ENCODE measurements at places on chromosomes 13 and 19. TPM values are rescaled to one million over a fixed set of nuclear protein-coding genes. Genes with fewer than 3 reads are reported as not detected.

DNA sequence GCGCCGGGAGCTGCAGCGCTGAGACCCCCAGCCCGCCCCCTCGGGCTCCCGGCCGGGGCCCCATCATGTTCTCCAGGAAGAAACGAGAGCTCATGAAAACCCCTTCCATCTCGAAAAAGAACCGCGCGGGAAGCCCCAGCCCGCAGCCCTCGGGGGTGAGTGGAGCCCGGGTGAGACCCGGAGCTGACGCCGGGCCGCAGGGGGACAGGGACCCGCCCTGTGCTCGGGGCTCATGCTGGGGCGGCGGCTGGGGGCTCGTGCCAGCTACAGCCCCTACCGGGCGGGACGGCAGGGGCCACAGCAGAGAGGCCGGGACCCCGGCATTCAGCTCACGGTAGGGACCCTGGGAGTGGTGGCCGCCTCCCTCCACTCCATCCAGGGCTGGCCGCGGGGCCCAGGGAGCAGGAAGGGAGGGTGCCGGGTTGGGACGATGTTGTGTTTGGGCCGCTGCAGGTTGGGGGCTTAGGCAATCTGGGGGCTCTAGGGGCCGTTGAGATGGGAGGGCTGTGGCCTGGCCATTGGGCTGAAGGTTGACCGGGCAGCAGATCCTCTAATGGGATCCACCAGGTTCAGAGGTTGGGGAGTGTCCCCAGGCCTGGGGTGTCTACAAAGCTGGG lies 482 bp downstream of the ARHGAP45 start:
- peak overlapping the region; percentile 58 for H3K4me3 ChIP-seq
- H3K4me1 ChIP-seq, result peaks cover 10% of the 10 kb centered on the region
- DNase-seq, result no peak
- no peaks in the 10 kb centered on the region for H3K27me3 ChIP-seq

Gene LGALS4
- total RNA-seq, result 321 TPM

Gene TMEM221
- 0.59 TPM for total RNA-seq

GRCh38 chr13:76466043-76466442 lies 420.2 kb downstream of the KCTD12 start:
- no peaks in the 10 kb centered on the region for H3K27me3 ChIP-seq
- H3K4me1 ChIP-seq, result no peaks in the 10 kb centered on the region
- H3K27ac ChIP-seq, result no peak overlapping the region
- no peak overlapping the region for H3K4me3 ChIP-seq

DNA sequence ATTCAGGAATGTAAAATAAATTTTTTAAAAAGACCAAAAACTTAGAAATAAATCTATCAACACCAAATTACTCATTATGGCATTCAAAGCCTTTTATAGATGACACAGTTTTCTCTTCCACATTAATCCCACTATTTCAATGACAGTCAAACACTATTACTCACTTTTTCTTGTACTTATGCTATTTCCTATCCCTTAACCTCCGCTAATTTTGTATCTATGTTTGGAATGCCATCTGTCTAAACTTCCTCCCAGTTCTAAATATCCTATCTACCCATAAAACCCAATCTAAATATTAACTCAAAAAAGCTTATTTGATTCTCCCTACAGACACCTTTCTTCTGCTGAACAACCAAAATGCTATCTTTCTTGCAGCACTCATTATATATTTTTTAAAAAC lies 203.5 kb downstream of the ENOX1 start:
- H3K4me1 ChIP-seq, result no peaks in the 10 kb centered on the region
- no peak for DNase-seq
- no peaks in the 10 kb centered on the region for H3K36me3 ChIP-seq
- H3K4me3 ChIP-seq, result no peak overlapping the region

DNA sequence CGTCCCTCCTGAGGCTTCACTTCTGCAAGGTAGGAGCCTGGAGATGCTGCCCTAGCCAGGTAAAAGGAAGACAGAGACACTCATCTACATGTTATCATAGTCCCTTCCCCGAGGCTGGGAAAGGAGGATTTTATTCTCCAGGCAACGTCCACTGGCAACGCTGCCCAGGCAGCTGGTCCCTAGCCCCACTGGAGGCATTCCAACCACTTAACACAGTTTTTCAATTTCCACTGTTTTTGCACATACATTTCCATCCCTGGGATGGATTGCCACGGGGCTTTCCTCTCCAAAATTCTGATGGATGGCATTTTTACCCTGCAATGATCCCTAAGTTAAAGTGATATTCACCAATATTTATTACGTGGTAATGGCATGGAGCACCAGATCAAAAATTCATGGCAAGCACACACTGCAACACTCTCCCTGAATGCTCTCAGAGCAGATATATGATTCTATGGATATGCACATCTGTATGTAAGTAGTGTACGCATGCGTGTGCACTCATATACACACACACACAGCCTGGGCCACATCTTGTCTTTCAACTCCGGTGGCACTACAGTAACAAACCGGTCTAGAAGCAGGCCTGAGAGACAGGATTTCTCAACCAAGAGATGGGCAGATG lies 322.3 kb upstream of the TSHZ3 start:
- DNase-seq, result no peak
- H3K27ac ChIP-seq, result no peak overlapping the region
- no peaks in the 10 kb centered on the region for H3K36me3 ChIP-seq
- H3K4me1 ChIP-seq, result no peaks in the 10 kb centered on the region

DNA sequence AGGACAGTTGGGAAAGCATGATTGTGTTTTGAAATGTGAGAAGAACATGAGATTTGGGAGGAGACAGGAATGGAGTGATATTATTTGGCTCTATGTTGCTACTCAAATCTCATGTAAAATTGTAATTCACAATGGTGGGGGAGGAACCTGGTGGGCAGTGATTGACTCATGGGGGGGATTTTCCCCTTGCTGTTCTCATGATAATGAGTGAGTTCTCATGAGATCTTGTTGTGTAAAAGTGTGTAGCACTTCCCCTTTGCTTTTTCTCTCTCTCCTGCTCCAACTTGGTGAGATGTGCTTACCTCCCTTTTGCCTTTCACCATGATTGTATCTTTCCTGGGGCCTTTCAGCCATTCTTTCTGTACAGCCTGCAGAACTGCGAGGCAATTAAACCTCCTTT lies 1261.0 kb upstream of the ATXN8OS start:
- no peaks in the 10 kb centered on the region for H3K27me3 ChIP-seq
- H3K4me1 ChIP-seq, result no peaks in the 10 kb centered on the region
- no peaks in the 10 kb centered on the region for H3K36me3 ChIP-seq
- no peak overlapping the region for H3K4me3 ChIP-seq

GRCh38 chr19:1266129-1266915 lies 2.8 kb upstream of the CIRBP start:
- peak overlapping the region; percentile 92 for H3K4me3 ChIP-seq
- H3K36me3 ChIP-seq, result peaks cover 78% of the 10 kb centered on the region
- H3K27ac ChIP-seq, result no peak overlapping the region
- peak; percentile 82 for DNase-seq

GRCh38 chr19:1618157-1619093 lies 13.2 kb upstream of the UQCR11 start:
- peak overlapping the region; percentile 47 for H3K27ac ChIP-seq
- peaks cover 40% of the 10 kb centered on the region for H3K36me3 ChIP-seq
- H3K4me3 ChIP-seq, result peak overlapping the region; percentile 31
- H3K27me3 ChIP-seq, result no peaks in the 10 kb centered on the region
- peaks cover 6% of the 10 kb centered on the region for H3K4me1 ChIP-seq
- peak; percentile 58 for DNase-seq

GRCh38 chr19:35388277-35389054 lies 17.6 kb downstream of the GPR42 start:
- no peak overlapping the region for H3K4me3 ChIP-seq
- H3K36me3 ChIP-seq, result no peaks in the 10 kb centered on the region
- H3K27me3 ChIP-seq, result peaks cover under 1% of the 10 kb centered on the region
- DNase-seq, result no peak
- H3K4me1 ChIP-seq, result no peaks in the 10 kb centered on the region

Gene ZNF526
- total RNA-seq, result 25.4 TPM

DNA sequence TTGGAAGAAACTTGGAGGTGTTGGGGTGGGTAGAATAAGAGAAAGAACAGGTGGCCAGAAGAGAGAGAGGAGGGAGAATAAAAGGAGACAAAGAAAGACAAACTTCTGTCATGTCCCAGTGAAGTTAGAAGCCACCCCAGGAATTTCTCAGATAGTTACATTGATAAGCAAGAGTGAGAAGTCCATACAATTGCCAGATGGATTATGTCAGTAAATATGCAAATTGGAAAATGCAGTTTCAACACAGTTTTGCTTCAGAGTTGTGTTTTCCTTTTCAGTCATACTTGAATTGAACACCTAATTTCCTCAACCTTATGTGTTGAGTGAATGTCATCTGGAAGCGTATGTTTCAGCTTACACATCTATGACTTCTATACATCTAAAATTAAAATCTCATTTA lies 139.2 kb downstream of the RXFP2 start:
- H3K27me3 ChIP-seq, result no peaks in the 10 kb centered on the region
- no peaks in the 10 kb centered on the region for H3K36me3 ChIP-seq
- no peaks in the 10 kb centered on the region for H3K4me1 ChIP-seq
- no peak overlapping the region for H3K4me3 ChIP-seq
- DNase-seq, result no peak

- peaks cover 17% of the 10 kb centered on the region for H3K4me1 ChIP-seq
- peaks cover 4% of the 10 kb centered on the region for H3K36me3 ChIP-seq
- no peak overlapping the region for H3K27ac ChIP-seq
- peaks cover 24% of the 10 kb centered on the region for H3K27me3 ChIP-seq
Observed at GRCh38 chr13:27962982-27963381, 6.1 kb downstream of the CDX2 start.

Gene ZNF154
- not detected for total RNA-seq

DNA sequence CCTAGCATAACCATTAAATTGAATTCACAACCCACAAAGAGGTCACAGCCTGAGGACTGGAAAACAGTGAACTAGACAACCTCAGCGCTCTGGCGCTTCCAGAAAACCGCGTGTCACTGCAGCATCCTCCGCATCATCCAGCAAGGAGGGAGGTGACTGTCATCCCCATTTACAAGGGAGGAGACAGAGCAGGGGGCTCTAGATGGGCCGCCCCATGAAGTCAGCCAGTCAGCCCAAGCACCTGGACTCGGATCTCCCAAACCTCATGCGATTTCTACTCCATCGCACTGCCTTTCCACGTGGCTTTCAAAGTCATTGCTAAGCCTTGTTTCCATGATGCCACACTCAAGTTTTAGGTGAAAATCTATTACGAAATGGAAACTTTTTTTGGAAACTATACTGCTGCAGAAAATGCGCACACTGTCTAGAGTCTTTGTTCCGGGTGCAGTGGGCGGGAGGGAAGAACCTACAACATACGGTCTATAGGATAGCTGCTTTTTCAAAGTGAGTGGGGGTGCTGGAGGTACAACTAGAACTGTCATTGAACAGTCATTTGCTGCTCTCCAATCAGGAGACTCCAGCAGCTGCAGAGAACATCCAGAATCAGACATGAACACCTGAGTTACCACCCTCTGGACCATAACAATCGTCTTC lies 2.8 kb downstream of the AP3D1 start:
- no peaks in the 10 kb centered on the region for H3K27me3 ChIP-seq
- peak overlapping the region; percentile 75 for H3K4me3 ChIP-seq
- no peaks in the 10 kb centered on the region for H3K4me1 ChIP-seq
- peaks cover 65% of the 10 kb centered on the region for H3K36me3 ChIP-seq
- no peak for DNase-seq
- H3K27ac ChIP-seq, result no peak overlapping the region

- no peak overlapping the region for H3K4me3 ChIP-seq
- H3K27me3 ChIP-seq, result no peaks in the 10 kb centered on the region
- H3K36me3 ChIP-seq, result no peaks in the 10 kb centered on the region
- no peak for DNase-seq
- H3K4me1 ChIP-seq, result no peaks in the 10 kb centered on the region
- no peak overlapping the region for H3K27ac ChIP-seq
Observed at GRCh38 chr13:23858546-23858945, 30.7 kb downstream of the MIPEP start.

DNA sequence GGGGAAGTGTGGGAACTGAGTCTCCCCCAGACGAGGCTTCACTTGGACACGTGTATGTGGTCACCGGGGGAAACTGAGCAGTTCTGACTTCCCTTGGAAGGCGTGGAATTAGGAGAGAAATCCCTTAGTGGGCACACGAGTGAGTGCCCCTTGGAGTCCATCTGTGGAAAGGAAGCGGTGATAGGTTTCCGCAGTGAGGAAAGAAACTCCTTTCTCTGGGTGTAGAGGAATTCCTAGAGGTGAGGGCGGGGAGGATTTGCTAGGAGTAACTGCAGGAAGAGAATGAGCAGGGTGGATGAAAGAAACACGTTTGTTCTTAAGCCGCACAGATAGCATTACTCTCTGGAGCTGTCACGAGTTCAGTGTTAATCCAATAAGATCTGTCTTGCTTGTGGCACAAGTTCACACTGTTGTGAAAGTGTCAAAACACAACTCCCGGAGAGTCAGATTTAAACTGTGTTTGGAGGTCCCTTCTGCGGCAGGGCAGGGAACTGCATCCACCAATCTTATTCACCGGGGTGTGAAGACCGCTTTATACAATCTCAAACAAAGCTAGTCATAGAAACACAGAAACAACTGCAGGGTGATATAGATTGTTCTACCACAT lies 1.2 kb downstream of the KL start:
- peak overlapping the region; percentile 81 for H3K4me3 ChIP-seq
- H3K4me1 ChIP-seq, result peaks cover 8% of the 10 kb centered on the region
- peak; percentile 54 for DNase-seq
- H3K27me3 ChIP-seq, result peaks cover 43% of the 10 kb centered on the region
- peaks cover 8% of the 10 kb centered on the region for H3K36me3 ChIP-seq

DNA sequence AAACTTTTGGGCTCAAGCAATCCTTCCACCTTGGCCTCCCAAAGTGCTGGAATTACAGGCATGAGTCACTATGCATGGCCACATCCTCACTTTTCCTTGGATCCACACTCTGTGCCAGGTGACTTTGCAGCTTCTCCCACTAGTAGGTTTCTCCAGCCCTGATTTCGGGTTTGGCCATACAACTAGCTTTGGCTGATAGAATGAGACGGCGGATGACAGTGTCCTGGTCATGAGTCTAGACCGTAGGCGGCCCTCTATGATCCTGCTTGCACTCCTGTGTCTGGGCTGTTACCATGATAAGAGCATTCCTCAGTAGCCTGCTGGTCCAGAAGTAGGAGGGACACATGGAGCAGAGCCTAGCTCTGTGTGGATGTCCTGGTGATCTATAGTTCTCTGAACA lies 112.5 kb upstream of the KL start:
- no peak overlapping the region for H3K4me3 ChIP-seq
- H3K36me3 ChIP-seq, result no peaks in the 10 kb centered on the region
- H3K27me3 ChIP-seq, result no peaks in the 10 kb centered on the region
- H3K4me1 ChIP-seq, result peaks cover 10% of the 10 kb centered on the region

Gene NAT14
- 60.6 TPM for total RNA-seq

Gene SUPT5H
- total RNA-seq, result 158 TPM

GRCh38 chr19:1257475-1258162 lies 9.2 kb downstream of the MIDN start:
- H3K27ac ChIP-seq, result peak overlapping the region; percentile 97
- H3K4me1 ChIP-seq, result peaks cover 23% of the 10 kb centered on the region
- H3K27me3 ChIP-seq, result no peaks in the 10 kb centered on the region

GRCh38 chr19:4089400-4089908 lies 22.8 kb upstream of the ZBTB7A start:
- DNase-seq, result no peak
- no peaks in the 10 kb centered on the region for H3K4me1 ChIP-seq
- H3K4me3 ChIP-seq, result no peak overlapping the region
- H3K36me3 ChIP-seq, result peaks cover 36% of the 10 kb centered on the region

DNA sequence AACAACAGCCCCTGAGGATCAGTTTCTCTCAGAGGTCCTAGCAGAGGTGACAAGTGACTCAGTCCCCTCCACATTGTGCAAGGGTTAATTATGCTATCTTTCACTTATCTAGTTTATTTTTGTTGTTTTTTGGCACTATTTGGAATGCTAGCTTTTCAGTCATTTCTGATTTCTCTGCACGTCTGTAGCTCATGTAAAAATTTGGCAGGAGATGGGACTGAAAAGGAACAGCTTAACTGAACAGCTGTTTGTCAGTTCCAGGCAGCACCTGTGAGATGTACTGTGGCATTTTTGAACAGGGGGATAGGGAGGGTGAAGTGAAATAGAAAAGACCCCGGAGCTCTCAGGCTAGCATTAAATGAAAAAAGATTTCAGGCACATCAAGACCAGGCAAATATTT lies 313.5 kb downstream of the SUCLA2 start:
- no peak for DNase-seq
- H3K4me1 ChIP-seq, result no peaks in the 10 kb centered on the region
- no peak overlapping the region for H3K27ac ChIP-seq
- no peaks in the 10 kb centered on the region for H3K36me3 ChIP-seq

Measured in Calu3 (cell line).